ENCODE measurements at places on chromosomes 6 and 20. TPM values are rescaled to one million over a fixed set of nuclear protein-coding genes. Genes with fewer than 3 reads are reported as not detected.

ZBTB12 gene
- 4.8 TPM for total RNA-seq

DNA sequence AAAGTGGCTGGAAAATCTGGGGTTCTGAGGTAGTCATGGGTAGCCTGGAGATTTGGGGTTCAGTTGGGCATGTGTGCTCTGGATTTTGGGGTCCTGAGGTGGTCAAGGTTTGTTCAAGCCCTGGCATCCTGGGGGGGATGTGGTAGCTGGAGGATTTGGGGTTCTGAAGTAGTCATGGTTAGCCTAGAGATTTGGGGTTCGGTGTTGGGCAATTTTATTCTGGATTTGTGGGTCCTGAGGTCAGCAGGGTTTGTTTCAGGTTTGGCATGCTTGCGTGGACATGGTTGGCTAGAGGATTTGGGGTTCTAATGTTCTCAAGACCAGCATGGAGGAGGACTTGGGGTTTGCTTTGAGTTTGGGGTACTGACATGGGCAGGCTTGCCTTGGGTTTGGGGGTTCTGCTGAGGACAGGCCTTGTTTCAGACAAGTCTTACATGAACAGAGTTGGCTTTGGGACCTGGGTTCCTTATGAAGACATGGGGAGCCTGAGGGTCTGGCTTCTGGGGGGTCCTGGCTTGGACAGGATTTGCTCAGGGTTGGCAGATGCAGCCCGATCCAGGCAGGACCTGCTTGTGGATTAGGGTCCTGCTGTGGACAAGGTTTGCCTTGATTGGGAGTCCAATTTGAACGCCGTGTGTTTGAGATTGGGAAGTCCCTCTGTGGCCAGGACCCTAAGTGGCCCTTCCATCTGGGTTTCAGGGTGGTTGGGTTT lies 906 bp downstream of the ANKRD60 start:
- no peak for DNase-seq

MOG gene
- not detected for total RNA-seq

XKR7 gene
- total RNA-seq = 0.05 TPM

GRCh38 chr20:62122654-62123449 lies 577 bp downstream of the LSM14B start:
- DNase-seq = no peak

GRCh38 chr20:46023999-46024398 lies 5.0 kb upstream of the SLC12A5 start:
- no peak for DNase-seq

- DNase-seq = no peak
These were observed 88.8 kb downstream of the ADAT2 start for GRCh38 chr6:143361536-143362191.

DNA sequence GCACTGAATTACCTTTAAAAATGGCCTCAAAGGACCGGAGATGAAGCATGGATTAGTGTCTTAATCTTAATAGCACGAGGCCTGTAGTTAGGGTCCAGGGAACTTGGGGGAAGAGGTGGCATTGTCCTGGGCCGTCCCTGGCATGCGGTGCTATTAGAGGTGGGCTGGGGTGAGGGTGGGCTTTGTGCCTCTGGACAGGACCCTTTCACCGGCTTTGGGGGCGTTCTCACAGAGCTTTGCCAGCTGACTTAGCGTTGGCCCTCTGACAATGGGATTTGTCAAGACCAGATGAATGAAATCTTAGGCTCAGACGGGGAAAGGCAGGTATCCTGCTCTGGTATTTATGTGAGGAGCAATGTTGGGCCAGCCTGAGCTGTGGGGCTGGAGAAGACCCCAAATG lies 59.6 kb downstream of the ERMARD start:
- no peak for DNase-seq

GRCh38 chr6:165842281-165842936 lies 179.4 kb upstream of the PDE10A start:
- DNase-seq = no peak

- peak; percentile 25 for DNase-seq
These were observed at the start of gene SLC35B2 for GRCh38 chr6:44257025-44257752. SLC35B2 (minus strand) TSS chr6:44257528; CDS start chr6:44257410, 118 bp downstream.

- DNase-seq = no peak
These were observed 70.8 kb downstream of the CHMP4B start for GRCh38 chr20:33881989-33882388.

DNA sequence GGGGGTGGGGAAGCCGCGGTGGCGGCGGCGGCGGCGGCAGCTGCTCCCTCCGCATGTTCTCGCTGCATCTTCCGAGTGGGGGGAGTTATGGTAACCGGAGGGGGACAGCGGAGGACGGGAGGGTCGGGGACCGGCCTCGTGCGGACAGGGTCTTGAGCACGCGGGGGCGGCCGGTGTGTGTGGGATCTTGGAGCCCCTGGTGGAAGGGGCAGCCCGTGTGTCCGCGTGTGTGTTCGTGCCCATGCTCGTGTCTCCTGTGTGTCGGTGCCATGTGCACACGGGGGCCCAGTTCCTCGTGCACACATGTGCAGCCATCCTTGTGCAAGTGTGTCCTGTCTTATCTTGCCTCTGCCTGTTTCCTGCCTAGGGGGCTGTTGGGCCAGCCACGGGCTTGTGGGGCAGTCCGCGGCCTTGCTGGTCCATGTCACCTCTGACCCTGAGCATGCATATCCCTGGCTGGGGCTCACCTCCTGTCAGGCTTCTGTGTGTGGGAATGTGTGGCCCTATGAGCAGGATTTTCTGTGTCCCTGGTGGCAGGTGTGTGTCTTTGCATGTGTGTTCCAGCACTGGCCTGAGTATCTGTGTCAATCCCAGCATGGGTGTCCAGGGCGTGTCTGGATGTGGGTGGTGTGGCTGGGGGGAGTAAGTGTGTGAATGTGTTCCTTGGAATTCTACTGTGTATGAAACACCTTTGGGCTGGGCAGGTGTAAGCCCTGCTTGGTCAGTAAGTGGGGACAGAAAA lies 8.5 kb downstream of the SYNGAP1 start:
- no peak for DNase-seq

HLA-DRA gene
- 93.9 TPM for total RNA-seq

DNA sequence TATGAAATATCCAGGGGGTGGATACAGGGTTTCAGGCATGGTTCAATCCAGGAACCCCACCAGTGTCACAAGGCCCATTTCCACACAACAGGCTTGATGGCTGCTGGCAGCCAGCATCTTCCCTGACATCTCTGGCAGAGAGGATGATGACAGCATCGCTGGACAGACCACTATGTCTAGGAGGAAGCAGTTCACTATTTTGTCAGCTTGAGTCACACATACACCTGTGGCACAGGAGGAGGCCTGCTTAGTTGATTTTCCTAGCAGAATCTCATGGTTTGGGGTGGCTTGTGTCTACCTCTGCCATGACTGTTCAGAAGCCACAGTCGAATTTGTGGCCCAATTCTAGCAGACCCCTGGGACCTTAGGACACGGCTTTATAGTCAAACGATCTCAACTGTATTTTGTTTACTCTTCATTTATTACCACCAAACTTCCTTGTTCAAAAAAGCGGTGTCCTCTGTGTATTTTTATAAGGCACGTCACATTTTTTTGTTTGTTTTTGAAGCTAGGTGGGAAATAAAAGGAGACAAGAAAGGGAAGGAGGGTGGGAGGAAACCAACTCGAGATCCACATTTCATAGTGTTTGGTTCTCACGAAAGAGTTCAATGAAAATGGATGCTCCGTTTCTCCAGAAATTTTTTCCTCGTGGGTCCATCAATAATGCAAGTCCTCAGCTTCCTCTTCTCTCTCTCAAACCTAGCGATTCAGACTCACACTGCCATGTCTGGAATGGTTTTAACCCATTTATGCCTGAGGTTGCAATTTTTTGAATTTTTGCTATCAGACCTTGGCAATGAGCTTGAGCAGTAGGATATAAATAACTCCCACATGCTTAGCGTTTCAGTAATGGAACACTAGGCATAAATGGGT lies 94.4 kb downstream of the TOX2 start:
- DNase-seq = no peak

JAG1 gene
- total RNA-seq = 131 TPM

DNA sequence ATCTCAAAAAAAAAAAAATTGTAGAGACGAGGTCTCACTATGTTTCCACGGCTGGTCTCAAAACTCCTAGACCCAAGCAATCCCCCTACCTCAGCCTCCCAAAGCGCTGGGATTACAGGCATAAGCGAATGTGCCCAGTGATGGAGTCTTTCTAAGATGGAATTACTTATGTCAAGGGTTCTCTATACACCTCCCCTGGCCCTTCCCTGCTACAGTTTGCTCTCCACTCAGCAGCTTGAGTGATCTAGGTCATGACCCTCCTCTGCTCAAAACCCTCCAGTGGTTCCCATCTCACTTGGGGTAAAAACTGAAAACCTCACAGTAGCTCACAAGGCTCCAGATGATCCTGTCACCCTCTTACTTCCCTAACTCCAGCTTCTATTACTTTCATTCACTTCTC lies 1.8 kb upstream of the DNPH1 start:
- no peak for DNase-seq

- no peak for DNase-seq
These were observed 16.6 kb downstream of the ADRM1 start for GRCh38 chr20:62319346-62319909.

DNA sequence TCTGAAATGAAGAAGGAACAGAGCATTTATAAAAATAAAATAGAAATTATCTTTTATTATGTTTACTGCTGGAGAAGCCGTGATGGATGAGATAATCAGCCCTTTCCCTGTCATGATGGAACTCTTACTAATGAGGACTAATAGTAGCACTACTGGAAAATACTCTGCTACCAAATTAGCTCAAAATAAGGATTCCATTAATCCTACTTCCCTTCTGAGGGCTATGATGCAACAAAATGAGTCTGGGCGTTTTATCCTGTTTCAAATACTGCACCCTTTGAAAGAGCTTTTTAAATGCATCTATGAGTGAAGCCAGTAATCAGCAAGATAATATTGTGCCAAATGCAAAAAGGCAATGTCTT lies 59.3 kb upstream of the CARMIL1 start:
- DNase-seq = no peak

MYO6 gene
- total RNA-seq = 33.2 TPM

DNA sequence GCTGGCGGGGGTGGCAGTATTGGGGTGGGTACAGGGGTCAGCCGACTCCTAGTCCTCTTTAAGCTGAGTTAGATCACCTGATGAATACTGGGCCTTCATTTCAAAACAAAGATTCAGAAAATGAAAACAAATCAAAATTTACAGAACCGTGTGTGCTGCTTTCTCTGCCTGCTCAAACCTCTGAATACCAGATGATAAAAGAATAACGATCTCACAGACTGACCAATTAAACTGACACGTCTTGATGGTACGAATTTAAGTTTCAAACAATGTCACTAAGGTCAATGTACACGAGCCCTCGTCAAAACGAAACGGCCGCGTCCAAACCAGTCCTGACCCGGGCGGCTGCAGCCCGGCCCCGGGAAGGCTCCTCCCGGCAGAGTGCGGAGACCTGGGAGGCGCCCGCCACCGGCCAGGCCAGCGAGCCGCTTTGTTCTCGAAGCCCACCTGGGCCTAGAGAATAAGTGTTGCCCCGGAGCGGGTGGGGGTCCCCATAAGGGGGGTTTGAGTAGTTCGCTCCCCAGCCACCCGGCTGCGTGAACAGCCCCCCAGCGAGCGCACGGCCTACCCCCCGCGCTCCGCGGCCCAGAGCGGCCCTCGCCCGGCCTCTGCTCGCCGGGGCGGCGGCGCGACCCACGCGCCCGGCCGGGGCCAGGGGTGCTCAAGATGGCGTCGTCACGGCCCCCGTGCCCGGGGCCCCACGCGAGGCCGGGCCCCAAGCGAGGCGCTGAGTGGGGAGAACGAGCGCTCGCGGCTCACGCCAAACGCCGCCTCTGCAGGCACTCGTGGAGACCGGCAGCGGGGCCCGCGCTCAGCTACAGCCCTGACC lies 728 bp downstream of the PSMA7 start:
- DNase-seq = no peak

DNA sequence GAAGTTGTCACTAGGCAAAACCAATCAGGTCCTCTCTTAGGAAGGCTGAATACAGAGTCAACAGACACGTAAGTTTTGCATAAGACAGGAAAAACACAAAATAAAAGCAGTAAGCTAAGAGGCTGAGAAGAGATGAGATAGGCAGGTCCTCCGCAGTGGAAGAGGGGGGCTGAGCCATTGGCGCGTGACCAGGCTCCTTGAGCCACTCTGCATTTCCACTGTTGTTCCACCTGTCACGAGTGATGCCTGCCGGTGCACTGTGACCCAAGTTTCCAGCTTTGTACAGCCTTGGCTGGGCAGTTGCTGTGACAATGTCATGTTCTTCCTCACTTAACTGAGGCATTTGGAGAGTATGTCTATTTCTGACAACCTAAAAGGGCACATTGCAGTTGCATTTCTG lies 58.6 kb downstream of the NUDT3 start:
- DNase-seq = no peak

DNA sequence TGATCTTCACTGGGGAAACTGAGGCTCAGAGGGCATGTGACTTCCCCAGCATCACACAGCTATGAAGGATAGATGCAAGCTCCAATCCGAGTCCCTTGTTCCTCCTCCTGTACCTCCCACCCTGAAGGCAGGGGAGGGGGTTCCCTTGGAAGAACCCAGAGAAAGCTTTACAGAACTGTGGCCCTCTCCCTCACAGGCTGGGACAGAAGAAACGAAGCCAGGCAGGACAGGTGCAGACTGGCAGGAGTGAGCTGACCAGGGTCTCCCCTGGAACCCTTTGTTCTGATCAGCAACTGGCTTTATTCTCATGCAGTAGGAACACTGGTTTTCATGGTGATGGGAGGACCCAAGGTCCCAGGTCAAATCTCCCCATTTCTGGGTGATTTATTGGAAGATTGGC lies 90.2 kb downstream of the TMEM242 start:
- no peak for DNase-seq

DNA sequence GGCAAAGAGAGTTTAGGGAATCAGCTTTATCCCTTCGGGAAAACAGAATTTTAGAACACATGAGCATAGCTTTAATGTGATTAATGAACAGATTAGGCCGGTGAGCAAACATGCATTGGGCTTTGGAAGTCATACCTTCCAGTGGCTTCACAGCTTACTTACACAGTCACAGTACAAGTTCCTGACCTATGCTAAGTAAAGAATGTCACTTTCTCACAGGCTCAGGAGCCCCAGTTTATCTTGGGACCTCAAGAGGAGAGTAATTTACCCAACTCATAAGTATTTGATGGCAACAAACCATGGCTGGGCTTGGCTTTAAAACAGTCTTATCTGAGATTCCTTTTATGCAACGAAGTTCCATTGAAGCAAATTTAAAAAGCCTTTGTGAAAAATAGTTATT lies 195.9 kb downstream of the AKAP7 start:
- no peak for DNase-seq

DNA sequence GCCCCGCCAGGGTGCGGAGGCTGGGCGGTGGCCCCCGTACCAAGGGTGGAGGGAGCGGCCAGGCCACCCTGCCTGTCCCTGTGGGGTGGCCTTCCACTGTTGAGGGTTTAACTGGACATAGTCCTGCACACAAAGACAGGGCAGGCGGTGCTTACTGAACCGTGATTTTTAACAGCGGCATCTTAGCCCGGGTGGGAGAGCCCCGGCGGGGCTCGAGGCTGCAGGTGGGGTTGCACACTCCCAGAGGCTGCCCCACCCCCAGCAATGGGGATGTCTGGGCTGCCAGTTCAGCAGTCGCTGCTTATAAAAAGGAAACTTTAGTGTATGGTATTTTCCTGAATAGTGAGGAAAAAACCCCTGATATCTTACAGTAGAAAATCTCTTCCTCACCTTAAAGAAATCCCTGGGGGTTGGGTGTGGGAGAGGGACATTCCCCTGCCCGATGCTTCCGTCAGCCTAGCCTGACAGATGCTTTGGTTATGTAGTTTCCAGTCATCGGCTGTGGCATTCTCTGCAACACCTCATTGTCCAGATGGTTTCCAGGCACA lies 79.4 kb downstream of the IRF4 start:
- DNase-seq = no peak

CLDN20 gene
- not detected for total RNA-seq

Data from urinary bladder (tissue), 4 donors.